Right atrium auricular region (tissue), 2 donors: ENCODE measurements at places on chromosomes 5 and 9. TPM values are rescaled to one million over a fixed set of nuclear protein-coding genes. Genes with fewer than 3 reads are reported as not detected.

Gene KCNV2
- total RNA-seq, result not detected

Gene MEIKIN
- total RNA-seq, result not detected

Gene UGT3A1
- total RNA-seq, result not detected

Gene PAEP
- total RNA-seq, result not detected

Gene ENTREP1
- total RNA-seq, result 12.1 TPM

Gene COL5A1
- 22.0 TPM for total RNA-seq

Gene MOB3B
- 2.9 TPM for total RNA-seq

Gene RANBP3L
- 1.7 TPM for total RNA-seq

Gene CTXN3
- total RNA-seq, result not detected

Gene FSTL4
- total RNA-seq, result not detected

Gene NUTM2F
- not detected for total RNA-seq

Gene SELENOP
- 213 TPM for total RNA-seq
